Sciatic nerve (tissue), 2 donors: ENCODE measurements at places on chromosomes 6 and 20.

- DNase-seq = no peak
Observed at GRCh38 chr20:1623501-1624205, 3.8 kb upstream of the SIRPB1 start.

DNA sequence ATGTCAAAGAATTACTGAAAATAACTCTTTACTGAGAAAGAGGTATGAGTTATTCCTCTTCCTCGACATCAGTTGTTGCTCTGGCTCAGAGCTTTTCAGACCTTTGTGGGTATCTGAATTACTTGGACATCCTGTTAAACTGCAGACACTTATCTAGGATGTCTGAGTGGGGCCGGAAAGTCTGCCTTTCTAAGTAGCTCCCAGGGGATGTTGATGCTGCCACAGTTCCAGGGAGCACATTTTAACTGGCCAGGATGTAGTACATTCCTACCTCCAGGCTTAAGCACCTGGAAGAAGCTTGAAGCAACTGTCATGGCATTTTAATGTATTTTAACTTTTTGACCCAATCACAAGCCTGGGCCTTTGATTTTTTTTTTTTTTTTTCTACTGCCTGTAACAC, 265.8 kb upstream of the PLCB4 start:
- no peak for DNase-seq

- DNase-seq = no peak
Observed at GRCh38 chr6:39681674-39682121, 43.5 kb downstream of the KIF6 start.

- no peak for DNase-seq
Observed at GRCh38 chr6:1057490-1058135, 254.3 kb upstream of the FOXQ1 start.

- DNase-seq = no peak
Observed at GRCh38 chr20:19867074-19867473, 109.0 kb downstream of the RIN2 start.

GRCh38 chr20:25205277-25206062, 10.0 kb downstream of the ENTPD6 start:
- DNase-seq = no peak

DNA sequence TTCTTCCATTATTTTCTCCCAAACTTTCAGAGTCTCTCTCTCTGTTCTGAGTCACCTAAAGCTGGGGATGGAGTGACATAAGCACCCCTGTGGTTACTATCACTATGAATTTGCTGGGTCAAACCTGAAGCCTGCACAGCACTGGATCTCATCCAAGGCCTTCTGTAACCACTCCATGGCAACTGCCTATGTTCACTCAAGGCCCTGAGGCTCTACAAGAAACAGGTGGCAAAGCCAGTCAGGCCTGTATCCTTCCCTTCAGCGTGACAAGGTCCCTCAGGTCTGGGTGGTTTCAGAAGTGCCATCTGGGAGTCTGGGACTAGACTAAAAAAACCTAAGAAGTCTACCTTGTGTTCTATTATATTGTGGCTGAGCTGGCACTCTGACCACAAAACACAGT, 1278.8 kb upstream of the EYS start:
- DNase-seq = no peak

GRCh38 chr20:41567615-41568014, 50.6 kb downstream of the CHD6 start:
- DNase-seq = no peak

- no peak for DNase-seq
Observed at GRCh38 chr6:71190809-71191208, 97.8 kb upstream of the OGFRL1 start.

GRCh38 chr6:83893024-83893423, 33.5 kb downstream of the CYB5R4 start:
- DNase-seq = no peak

DNA sequence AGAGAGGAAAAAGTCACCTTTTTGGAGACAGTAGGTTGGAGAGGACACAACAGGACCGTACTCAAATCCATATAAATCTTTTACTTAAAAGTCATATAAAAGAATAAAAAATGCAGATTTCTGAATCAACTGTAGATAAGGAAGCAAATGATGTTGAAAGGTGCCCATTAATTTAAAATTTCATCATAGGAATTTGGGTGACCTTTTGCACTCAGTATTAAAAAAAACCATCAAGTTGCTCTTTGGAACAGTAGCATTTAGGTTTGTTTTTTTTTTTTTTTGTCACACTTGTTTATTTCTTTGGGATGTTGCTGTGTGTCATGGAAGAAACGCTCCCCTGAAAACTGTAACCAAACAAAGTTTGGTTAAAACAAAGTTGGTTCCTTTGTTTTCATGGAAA, 20.9 kb upstream of the LRRN4 start:
- no peak for DNase-seq

- no peak for DNase-seq
Observed at GRCh38 chr6:149277621-149278020, 39.9 kb upstream of the TAB2 start.

- DNase-seq = no peak
Observed at GRCh38 chr6:71383476-71383875, 94.9 kb downstream of the OGFRL1 start.

DNA sequence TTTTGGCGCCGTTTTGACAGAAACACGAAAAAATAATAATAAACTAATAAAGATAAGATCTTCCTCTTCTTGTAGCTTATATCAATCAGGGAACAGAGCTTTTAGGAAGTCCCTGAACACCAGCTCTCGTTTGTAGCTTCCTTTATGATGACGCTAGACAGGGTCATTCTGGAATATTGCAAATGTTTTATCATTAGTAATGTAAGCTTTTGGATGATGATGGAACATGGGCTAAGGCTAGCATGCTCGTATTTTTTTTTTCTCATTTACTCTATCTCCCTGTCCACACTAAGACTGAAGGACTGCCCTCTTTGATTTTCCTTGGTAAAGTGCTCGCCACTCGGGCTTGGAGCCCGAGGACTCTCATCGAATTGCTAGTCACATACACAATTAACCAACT, 22.1 kb upstream of the POM121L2 start:
- no peak for DNase-seq

- DNase-seq = no peak
Observed at GRCh38 chr6:164016056-164016455, 601.5 kb downstream of the QKI start.

GRCh38 chr6:28969129-28969528, 36.0 kb downstream of the ZNF311 start:
- DNase-seq = no peak

GRCh38 chr6:39314273-39314795, at the start of gene KCNK17:
KCNK17 (minus strand) TSS chr6:39314419; CDS start chr6:39314320, 99 bp downstream.
- no peak for DNase-seq

DNA sequence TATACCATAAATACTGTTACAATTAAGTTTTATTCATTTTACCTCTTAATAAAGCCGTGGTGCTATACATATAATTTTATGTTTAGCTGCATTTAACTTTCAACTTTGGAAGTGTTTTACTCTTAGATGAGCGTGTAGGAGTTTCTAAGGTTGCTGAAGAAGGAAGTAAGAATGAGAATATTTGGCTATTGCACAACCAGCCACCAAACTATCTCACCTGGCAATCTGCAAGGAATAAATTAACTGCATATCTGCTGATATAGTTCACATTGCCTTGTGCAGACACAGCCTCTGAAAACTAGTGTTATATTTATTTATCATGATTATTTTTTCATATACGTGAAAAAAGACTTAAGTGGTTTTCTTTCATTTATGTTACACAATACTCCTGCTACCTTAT, 230.4 kb downstream of the PLCB1 start:
- no peak for DNase-seq

DNA sequence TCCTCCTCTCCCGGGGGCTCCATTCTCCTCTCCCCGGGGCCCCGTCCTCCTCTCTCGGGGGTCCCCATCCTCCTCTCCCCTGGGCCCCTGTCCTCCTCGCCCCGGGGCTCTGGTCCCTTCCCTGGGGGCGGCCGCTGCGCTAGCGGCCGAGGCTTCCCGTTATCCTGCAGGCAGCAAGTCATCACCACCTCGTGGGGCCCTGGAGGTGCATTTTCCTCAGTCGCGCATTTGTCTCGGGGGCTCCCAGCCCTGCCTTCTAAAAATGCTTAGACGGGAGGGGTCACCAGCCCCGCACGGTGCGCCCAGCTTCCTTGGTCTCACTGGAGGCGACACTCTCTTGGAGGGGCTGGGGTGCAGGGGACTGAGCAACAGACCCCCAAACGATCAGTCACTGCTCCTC, 216.5 kb downstream of the QKI start:
- DNase-seq = no peak
